Right renal pelvis (tissue), 4 donors: ENCODE measurements at places on chromosomes 1 and 21. TPM values are rescaled to one million over a fixed set of nuclear protein-coding genes. Genes with fewer than 3 reads are reported as not detected.

- DNase-seq: no peak
Observed at GRCh38 chr1:212231372-212231771, 53.8 kb upstream of the PPP2R5A start.

- peak; percentile 46 for DNase-seq
Observed at GRCh38 chr1:38076038-38076437, 29.4 kb upstream of the POU3F1 start.

- no peak for DNase-seq
Observed at GRCh38 chr1:16267690-16268180, 30.8 kb upstream of the CPLANE2 start.

GRCh38 chr1:113146242-113147072 is 73.5 kb downstream of the LRIG2 start:
- no peak for DNase-seq

GRCh38 chr1:38336301-38336923 is 289.8 kb upstream of the POU3F1 start:
- DNase-seq: no peak

GRCh38 chr1:181765451-181766026 is 282.2 kb downstream of the CACNA1E start:
- DNase-seq: no peak

DNA sequence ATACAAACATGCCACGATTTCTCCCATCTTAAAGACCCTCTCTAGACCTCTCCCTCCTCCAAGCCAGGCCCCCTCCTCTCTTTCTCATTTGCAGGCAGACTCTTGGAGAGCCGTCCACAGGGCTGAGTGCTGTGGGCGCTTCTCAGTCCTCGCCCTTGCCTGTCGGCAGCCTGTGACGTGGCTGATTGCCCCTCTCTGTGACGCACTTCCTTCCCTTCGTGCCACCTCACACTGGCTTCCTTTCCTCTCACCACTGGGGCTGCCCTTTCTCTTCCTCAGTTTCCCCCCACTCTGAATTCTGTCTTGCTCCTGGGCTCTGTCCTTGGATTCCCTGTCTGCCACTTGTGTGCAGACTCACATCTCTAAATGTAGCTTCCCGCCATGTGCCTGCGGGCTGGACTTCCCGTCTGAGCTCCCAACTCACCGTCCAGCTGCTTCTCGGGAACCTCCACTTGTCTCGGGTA is 227.2 kb downstream of the CAMTA1 start:
- no peak for DNase-seq

DNA sequence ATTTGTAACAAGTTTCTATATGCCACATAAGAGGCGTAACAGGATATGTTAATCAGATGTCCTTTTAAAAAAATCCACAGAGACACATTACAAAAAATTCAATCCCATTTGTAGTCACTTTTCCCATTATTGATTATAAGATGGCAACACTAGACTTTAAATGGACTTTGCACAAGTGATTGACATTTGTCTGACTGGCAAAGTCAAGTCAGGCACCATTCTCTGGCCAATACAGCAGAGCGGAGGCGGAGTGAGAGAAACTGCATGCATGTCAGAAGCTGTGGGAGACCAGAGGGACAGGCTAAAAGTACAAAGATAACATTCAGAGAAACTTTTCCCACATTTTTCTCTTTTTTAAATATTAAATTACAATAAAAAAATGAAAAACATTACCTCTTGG is 28.1 kb upstream of the RGS5 start:
- no peak for DNase-seq

GRCh38 chr1:45762291-45762690 is 11.8 kb upstream of the IPP start:
- no peak for DNase-seq

- no peak for DNase-seq
Observed at GRCh38 chr1:15311880-15312279, 64.9 kb downstream of the FHAD1 start.

GRCh38 chr1:214702556-214702955 is 99.6 kb downstream of the CENPF start:
- DNase-seq: no peak

DNA sequence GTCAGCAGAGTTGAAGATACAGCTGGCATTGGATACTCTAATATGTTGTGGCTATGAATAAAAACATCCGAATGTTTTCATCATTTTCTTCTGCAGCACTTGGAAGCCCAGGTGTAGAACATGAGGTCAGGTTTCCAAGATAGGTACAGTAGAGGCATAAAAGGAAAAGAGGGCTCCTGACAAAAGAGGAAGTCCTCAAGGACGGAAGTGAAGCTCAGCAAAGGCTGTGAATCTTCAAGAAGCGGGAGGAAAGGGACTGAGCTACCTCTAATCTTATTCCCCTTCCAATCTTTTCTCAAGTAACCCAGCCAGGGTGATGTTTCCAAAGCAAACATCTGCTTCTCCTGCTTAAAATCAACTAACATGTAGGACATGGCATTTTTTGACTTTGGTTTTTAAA is 4.4 kb upstream of the PIK3C2B start:
- no peak for DNase-seq

- DNase-seq: no peak
Observed at GRCh38 chr1:67582625-67583461, 102.2 kb upstream of the GADD45A start.

GRCh38 chr21:33686386-33686785 is 44.1 kb downstream of the ITSN1 start:
- no peak for DNase-seq

DNA sequence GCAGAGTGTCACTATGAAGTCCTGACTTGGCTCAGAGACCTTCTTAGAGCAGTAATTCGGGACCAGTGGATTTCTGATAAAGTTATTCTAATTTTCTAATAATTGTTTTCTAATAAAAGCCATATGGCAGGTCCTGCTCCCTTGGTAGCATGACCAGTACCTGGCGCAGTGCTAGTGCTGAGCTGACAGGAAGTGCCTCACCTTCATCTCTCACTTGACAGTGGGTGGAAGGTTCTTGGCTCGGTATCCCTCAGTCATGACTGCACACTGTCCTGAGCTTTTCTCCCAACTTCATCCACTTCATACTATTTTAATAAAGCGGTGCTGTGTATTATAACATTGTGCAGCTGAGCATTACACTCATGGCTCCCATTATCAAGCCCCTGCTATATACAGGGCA is 14.1 kb downstream of the VANGL1 start:
- DNase-seq: no peak

DNA sequence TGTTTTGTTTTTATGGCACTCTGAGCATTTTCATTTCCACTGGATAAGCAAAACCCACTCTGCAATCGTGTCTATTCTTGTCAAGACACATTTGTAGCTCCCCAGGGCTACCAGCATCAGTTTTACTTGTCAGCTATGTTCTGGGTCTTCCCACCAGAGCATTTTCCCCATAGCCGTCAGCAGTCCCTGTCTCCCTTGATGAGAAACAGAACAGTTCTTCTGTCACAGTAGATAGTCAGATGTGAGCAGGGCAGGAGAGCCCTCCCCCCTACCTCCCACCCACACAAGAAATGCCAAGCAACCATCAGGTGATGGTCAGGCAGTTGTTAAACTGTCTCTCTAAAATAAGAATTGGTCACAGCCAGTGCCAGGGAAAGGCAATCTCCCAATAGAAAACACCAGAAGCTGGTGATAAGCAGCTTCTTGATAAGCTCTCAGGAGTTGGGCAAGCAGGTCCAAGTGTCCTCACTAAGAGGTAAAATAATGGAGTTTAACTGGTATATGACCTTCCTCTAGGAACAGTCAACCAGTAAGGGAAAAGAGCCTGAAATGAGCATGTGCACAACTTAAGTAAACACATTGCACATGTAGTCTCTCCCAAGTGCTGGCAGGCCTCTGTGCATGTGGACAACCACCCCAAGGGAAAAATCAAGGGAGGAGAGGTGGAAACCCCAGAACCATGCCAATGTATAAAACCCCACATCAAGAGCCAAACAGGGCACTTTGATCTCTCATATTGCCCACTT is 208.2 kb downstream of the S1PR1 start:
- no peak for DNase-seq

DNA sequence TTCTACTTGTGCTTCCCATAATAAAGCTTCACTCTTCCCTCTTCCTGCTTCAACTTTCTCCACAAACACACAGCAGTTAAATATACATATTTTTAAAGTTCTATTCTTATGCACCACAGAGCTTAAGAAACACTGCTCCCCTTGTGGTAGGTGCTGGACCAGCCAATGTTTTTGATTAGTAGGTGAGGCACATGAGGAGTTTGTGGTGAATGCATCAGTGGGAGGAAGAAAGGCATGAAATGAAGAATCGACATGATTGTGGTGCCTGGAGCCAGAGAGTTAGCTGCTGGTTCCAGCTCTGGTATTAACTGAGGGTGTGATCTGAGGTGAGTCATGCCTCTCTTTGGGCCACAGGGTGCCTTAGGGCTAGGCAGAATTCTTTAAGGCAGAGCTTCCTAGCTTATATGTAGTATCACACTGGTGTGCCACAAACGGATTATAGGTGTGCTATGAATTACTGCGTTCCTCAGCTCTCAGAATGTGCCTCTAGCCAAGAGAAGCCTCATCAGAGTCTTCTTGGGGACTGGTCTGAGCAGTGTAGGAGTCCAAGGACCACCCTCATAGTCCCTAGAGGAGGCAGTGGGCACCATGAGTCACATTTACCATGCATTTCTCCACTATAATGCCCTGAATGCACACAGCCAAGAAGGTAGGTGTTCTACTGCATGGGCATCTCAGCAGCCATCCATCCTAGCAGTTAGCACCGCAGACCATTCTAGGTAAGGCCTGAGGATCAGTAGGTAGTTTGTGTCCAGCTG is 97.4 kb upstream of the SGIP1 start:
- DNase-seq: no peak

DNA sequence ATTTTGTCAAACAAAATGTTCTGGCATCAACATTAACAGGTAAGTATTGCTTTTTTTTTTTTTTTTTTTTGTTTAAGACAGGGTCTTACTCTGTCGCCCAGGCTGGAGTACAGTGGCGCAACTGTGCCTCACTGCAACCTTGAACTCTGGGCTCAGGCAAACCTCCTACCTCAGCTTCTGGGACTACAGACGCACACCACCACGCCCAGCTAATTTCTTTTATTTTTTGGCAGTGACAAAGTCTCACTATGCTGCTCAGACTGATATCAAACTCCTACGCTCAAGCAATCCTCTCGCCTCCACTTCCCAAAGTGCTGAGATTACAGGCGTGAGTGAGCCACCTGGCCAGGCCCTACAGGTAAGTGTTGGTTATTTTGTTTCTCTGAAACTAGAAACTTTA is 2.4 kb downstream of the TUT4 start:
- no peak for DNase-seq

- no peak for DNase-seq
Observed at GRCh38 chr1:164709541-164710278, 150.7 kb downstream of the PBX1 start.

DNA sequence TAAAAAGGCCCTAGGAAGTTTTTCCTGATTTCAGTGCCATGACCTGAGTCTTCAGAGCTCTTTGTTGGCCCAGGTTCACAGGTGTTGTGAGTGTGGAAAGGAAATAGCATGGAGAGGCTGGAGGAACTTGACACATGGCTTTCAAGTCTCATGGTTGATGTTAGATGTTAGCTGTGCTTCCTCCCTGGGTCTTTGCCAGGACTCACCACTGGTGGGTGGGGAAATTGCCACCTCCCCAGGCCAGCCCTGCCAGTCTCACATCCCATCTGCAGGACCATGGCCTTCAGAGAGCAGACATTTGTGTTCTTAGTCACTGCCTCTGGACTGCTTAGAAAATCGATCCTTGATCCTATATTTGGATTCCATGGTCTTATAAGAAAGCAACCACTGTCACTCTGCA is 383.2 kb downstream of the DISC1 start:
- no peak for DNase-seq

DNA sequence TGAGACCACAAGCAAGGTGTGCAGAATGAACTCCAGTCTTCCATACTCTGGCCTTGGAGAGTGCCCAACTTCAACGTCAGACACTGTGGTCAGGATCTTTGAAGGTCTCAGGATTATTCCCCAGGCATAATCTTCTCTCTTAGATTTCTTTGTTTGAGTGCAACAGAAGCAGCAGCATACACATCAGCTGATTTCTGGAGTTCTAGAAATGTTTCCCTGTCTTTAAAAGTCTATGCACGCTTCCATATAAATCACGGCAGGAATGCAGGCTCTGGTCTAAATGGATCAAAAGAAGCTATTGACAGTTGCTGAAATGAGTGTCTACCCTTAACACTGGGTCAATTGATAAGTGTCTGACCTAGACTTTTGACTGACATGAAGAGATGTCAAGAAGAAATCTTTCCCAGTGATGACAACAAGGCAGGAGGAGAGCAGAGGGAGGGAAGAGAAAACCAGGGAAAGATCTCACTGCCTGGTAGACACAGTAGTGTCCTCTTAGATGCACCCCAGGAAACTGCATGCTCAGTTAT is 279.7 kb downstream of the SPATA17 start:
- no peak for DNase-seq

DNA sequence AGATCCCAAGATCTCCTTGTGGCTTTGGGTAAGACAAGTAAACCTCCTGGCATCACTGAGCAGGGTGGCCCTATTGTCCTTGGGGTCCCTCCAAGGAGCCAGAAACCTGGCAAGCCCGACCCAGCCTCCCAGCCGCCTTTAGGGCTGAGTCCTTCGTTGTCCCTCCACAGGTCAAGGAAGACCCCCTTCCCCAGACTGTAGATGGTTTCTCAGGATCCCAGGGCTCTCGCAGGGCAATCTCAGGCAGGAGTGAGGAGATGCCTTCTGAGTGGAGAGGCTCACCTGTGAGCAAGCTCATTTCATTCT is 71.6 kb upstream of the CSF3R start:
- no peak for DNase-seq

- no peak for DNase-seq
Observed at GRCh38 chr1:151661751-151662150, 49.9 kb downstream of the SNX27 start.

DNA sequence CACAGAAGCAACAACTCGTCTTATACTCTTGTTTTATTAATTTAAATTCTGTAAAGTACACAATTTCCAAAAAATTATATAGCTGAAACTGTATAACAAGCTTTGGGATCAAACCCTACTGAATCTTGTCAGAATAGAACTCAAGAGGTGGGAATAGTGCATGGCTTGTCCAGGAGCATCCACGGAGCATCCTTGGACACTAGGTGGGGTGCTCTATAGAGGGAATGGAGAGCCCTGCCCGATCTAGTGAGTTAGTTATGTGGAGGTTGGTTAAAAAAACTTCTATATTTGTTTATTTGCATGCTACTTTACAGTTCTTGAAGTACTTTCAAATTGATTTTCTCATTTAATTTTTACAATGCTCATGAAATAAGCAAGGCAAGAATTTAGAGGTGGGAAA is 28.3 kb downstream of the ROR1 start:
- no peak for DNase-seq

GRCh38 chr1:32903991-32904785 is 3.0 kb upstream of the TMEM54 start:
- DNase-seq: no peak

Gene SLAMF9
- not detected for polyA plus RNA-seq

Gene TNNI3K
- polyA plus RNA-seq: 2.6 TPM

Gene FCRL1
- polyA plus RNA-seq: not detected

Gene ELAPOR1
- 2.5 TPM for polyA plus RNA-seq

Gene SPAG17
- polyA plus RNA-seq: 10.0 TPM

Gene ZSCAN20
- polyA plus RNA-seq: 5.5 TPM

Gene TIAM1
- 15.0 TPM for polyA plus RNA-seq

Gene DPT
- 0.65 TPM for polyA plus RNA-seq

Gene OR2M3
- 0.03 TPM for polyA plus RNA-seq

Gene VASH2
- polyA plus RNA-seq: 28.3 TPM

Gene LCE1C
- polyA plus RNA-seq: not detected

Gene PRKAB2
- polyA plus RNA-seq: 28.5 TPM

Gene CXADR
- 40.7 TPM for polyA plus RNA-seq
